ENCODE measurements at places on chromosomes 5 and 9.

DNA sequence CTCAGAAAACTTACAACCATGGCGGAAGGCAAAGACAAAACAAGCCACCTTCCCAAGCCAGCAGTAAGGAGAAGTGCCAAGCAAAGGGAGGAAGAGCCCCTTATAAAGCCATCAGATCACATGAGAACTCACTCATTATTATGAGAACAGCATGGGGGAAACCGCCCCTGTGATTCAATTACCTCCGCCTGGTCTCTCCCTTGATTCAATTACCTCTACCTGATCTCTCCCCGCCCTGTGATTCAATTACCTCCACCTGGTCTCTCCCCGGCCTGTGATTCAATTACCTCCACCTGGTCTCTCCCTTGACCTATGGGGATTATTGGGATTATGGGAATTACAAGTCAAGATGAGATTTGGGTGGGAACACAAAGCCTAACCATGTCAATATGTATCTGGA is 467.3 kb upstream of the FTMT start:
- DNase-seq, result no peak
- no peaks in the 10 kb centered on the region for H3K36me3 ChIP-seq
- H3K27me3 ChIP-seq, result no peaks in the 10 kb centered on the region
- no peaks in the 10 kb centered on the region for H3K4me1 ChIP-seq

DNA sequence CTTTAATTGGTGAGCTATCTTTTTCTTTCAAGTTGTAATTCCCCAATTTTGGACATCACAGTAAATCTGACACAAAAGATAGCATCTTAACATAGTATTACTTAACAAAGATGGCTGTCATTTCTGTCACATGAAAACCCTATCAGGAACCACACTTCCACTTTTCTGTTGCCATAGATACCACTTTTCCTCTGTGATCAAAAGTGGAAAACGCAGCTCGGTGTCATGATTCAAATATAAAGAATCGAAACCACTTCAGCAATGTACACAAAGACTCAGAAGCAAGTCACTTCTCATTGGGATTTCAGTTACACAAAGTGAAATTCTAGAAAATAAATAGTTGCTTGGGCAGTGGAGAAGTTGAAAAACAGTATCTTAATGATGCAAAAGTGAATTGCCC is 524.9 kb upstream of the ITGA1 start:
- H3K36me3 ChIP-seq, result no peaks in the 10 kb centered on the region
- DNase-seq, result no peak
- no peaks in the 10 kb centered on the region for H3K4me1 ChIP-seq
- no peak overlapping the region for H3K4me3 ChIP-seq

DNA sequence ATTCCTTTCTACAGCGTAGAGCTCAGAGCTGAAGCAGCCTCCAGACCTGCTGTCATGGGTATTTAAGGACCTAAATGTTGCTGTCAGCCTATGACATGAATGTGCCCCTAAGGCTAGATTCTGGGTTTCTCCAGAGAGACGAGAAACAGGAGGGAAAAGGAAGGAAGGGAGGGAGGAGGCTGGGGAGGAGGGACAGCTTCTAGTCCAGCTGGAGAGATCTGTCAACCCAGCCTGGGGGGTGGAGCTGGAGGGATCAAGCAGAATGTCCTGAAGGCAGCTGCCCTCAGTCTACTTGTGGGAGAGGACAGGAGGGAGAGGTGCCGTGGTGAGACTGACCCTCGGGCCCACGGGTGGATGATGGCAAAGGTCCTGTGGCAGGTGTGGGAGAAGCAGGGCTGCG is 1.1 kb upstream of the DBH start:
- H3K27ac ChIP-seq, result peak overlapping the region; percentile 56
- H3K4me3 ChIP-seq, result no peak overlapping the region
- H3K4me1 ChIP-seq, result no peaks in the 10 kb centered on the region
- no peaks in the 10 kb centered on the region for H3K36me3 ChIP-seq
- H3K27me3 ChIP-seq, result no peaks in the 10 kb centered on the region

DNA sequence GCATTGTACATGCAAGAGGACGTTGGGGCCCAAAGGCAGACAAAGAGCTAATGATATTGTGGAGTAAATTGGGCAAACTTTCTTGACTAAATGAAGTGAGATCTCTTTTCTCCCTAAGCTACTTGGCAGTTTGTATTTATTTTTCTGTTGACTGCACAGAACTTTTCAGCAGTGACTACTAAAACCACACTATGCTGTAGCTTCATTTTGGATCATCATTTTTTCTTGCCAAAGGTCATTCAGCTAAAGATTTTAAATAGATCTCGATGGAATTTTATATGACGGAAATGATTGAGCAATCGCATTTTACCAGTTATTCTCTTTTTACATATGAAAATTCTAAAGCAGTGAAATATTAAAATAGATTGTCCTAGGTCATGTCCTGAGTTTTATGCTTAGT is 286.1 kb upstream of the ACTBL2 start:
- no peak for DNase-seq
- no peak overlapping the region for H3K27ac ChIP-seq
- no peak overlapping the region for H3K4me3 ChIP-seq

DNA sequence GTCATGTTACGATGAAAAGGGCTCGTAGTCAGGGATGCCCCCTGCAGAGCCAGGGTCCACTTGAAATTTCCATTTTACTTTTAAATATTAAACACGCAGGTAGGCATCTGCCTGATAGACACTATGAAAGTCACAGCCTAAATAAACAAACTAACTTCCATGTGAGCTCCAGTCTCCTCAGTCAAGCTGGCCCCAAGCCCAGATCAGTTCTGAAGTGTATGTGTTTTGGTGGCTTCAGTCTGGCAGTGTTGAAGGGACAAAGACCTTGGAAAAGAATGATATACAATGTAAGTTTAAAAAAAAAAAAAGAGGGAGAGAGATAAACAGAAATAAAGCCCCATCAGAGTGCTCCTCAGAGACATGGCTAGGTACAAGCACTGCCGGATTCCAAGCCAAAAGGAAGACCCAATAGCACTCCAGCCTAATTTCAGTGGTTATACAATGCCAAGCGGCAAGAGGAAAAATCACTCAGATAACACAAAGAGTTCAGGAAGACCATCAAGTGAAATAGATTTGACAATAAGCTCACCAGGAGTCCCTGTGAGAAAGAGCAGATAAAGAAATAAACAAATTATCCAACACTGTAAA is 181.0 kb downstream of the BNC2 start:
- H3K27ac ChIP-seq, result no peak overlapping the region
- no peaks in the 10 kb centered on the region for H3K27me3 ChIP-seq
- DNase-seq, result peak; percentile 85
- peaks cover 8% of the 10 kb centered on the region for H3K4me1 ChIP-seq

DNA sequence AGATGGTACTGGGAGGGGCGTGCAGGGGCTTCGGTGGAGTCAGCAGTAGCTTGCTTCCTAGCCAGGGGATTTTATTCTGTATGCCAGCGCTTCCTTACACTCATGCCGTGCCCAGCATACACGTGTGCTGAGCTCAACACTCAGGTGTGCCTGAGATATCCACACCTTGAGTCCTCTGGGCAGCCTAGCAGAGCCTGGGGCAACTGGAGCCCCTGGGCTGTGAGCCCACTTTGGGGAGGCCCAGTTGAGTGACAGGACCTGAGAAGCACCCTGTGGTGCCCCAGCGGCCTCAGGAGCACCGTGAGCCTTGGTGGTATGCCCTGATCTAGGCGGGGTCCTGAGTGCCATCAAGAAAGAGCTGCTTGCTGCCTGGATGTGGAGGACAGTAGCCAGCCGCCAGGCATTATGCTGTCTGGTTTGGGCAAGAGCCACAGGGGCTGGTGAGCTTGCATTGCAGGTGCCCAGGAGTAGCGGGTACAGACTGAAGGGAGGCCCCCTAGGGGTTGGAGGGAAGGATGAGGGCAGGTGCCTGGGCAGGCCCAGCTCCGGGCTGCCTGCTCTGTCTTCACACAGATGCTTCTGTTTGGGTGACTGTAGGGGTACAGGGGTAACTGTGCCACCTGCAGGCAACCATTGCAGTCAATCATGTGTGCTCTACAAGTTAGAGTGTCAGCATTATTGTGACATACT is 42.9 kb downstream of the BNIP1 start:
- H3K4me3 ChIP-seq, result no peak overlapping the region
- H3K4me1 ChIP-seq, result no peaks in the 10 kb centered on the region
- H3K27ac ChIP-seq, result no peak overlapping the region

- H3K4me1 ChIP-seq, result no peaks in the 10 kb centered on the region
- no peak overlapping the region for H3K4me3 ChIP-seq
- no peak overlapping the region for H3K27ac ChIP-seq
- no peaks in the 10 kb centered on the region for H3K36me3 ChIP-seq
- H3K27me3 ChIP-seq, result no peaks in the 10 kb centered on the region
Measured at GRCh38 chr5:1732945-1733344, 66.7 kb downstream of the MRPL36 start.

DNA sequence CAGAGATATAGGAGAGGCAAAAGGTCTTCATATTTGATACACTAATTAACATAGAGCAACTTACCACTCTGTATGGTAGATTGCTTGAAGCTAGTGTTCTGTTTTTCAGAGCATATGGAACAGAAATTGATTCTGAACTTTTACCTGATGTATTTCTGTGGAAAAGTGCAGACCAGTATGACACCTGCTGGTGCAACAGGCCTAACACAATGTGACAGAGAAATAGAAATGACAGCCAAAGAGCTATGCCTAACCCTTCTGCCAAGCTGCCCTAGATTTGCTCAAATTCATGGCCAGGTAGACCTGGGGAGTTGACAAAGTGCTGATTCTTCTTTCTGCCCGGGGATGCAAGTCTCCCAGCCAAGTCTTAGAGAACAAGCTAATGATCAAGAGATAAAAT is 65.4 kb upstream of the RNF180 start:
- H3K4me1 ChIP-seq, result no peaks in the 10 kb centered on the region
- H3K27me3 ChIP-seq, result no peaks in the 10 kb centered on the region
- no peak overlapping the region for H3K27ac ChIP-seq

DNA sequence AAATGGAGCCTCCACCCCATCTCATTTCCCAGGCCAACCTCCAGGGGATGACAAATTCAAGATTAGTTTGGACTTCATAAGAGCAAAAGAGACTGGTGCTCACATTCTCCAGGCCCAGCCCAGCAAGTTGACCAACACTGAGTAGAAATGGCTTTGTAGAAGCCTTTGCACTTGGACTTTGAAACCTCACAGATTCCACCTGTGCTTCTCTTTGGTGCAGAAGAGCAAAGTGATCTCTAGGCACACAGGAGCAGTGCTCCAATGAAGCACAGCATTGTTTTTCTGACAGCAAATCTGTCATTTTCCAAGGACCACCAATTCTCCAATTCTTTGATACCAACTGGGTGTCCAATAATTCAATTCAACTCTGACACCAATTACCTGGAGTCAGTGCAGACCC is 17.1 kb upstream of the RNF145 start:
- H3K27me3 ChIP-seq, result no peaks in the 10 kb centered on the region
- H3K36me3 ChIP-seq, result no peaks in the 10 kb centered on the region
- no peak overlapping the region for H3K27ac ChIP-seq
- H3K4me1 ChIP-seq, result no peaks in the 10 kb centered on the region
- no peak overlapping the region for H3K4me3 ChIP-seq

GRCh38 chr9:18857334-18857733 is 175.7 kb downstream of the SAXO1 start:
- H3K4me1 ChIP-seq, result peaks cover 34% of the 10 kb centered on the region
- H3K4me3 ChIP-seq, result no peak overlapping the region
- no peak for DNase-seq
- H3K27me3 ChIP-seq, result no peaks in the 10 kb centered on the region
- no peaks in the 10 kb centered on the region for H3K36me3 ChIP-seq
- no peak overlapping the region for H3K27ac ChIP-seq

GRCh38 chr9:109478051-109478563 is 20.0 kb downstream of the PTPN3 start:
- H3K4me3 ChIP-seq, result no peak overlapping the region
- DNase-seq, result no peak
- H3K27ac ChIP-seq, result no peak overlapping the region
- no peaks in the 10 kb centered on the region for H3K27me3 ChIP-seq
- H3K4me1 ChIP-seq, result no peaks in the 10 kb centered on the region

DNA sequence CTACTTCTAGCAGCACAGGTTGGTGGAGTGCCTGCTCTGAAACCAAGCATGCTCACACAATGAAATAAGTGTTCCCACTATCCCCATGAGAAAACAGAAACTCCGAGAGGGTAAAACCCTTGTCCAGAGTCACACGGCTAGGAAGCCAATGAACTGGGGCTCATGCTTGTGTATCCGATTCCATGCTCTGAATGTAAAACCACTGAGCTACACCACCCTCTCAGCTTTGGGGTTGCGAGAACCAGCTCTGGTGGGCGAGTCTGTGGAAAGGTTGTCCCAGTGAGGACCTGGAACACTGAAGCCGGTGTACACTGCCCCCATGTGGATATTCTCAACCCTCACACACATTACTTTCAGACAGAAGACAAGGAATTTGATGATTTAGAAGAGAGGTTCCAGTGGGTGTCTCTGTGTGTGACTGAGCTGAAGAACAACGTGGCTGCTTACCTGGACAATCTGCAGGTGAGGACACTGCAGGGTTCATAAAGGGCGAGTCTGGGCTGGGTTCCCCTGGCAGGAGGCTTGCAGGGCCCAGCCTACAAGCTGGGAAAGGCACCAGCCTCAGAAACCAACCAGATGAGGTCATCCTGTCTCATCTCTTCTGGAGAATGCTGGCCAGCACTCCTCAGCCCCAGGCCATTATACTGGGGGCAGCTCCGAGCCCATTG is 37.4 kb downstream of the ARHGEF37 start:
- DNase-seq, result peak; percentile 55
- H3K27me3 ChIP-seq, result no peaks in the 10 kb centered on the region
- H3K4me1 ChIP-seq, result no peaks in the 10 kb centered on the region

GRCh38 chr5:126857472-126858410 is 80.8 kb downstream of the LMNB1 start:
- H3K27me3 ChIP-seq, result no peaks in the 10 kb centered on the region
- H3K36me3 ChIP-seq, result no peaks in the 10 kb centered on the region
- no peak overlapping the region for H3K27ac ChIP-seq
- H3K4me1 ChIP-seq, result no peaks in the 10 kb centered on the region
- DNase-seq, result no peak

- DNase-seq, result peak; percentile 60
- H3K27me3 ChIP-seq, result no peaks in the 10 kb centered on the region
- H3K36me3 ChIP-seq, result peaks cover 24% of the 10 kb centered on the region
- peaks cover 9% of the 10 kb centered on the region for H3K4me1 ChIP-seq
- H3K4me3 ChIP-seq, result no peak overlapping the region
Measured at GRCh38 chr5:172403189-172403796, 51.0 kb downstream of the SH3PXD2B start.

DNA sequence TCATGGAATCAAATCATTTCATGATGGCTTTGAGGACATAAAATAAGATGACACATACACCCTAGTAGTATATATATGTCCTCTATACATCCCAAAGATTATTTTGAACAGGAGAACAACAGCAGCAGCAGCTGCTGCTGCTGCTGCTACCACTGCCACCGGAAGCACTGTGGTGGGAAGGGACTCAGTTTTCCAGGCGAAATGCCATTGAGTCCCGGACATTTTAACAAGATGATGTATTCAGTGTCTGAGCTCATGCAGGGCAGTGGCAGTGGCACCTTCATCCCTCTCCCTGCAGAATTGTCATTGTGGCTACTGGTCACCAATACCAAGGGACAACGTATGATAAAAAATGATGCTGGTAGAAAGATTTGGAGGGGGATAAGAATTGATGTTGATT is 151.3 kb downstream of the CHSY3 start:
- H3K4me3 ChIP-seq, result no peak overlapping the region
- no peaks in the 10 kb centered on the region for H3K4me1 ChIP-seq
- no peak overlapping the region for H3K27ac ChIP-seq
- no peaks in the 10 kb centered on the region for H3K36me3 ChIP-seq
- no peak for DNase-seq

GRCh38 chr5:156376751-156377150 is 49.8 kb downstream of the SGCD start:
- no peak for DNase-seq
- H3K27ac ChIP-seq, result no peak overlapping the region
- no peak overlapping the region for H3K4me3 ChIP-seq
- no peaks in the 10 kb centered on the region for H3K36me3 ChIP-seq
- H3K27me3 ChIP-seq, result no peaks in the 10 kb centered on the region
